Natural killer cell (primary cell): ENCODE measurements at places on chromosomes 7 and 10.

DNA sequence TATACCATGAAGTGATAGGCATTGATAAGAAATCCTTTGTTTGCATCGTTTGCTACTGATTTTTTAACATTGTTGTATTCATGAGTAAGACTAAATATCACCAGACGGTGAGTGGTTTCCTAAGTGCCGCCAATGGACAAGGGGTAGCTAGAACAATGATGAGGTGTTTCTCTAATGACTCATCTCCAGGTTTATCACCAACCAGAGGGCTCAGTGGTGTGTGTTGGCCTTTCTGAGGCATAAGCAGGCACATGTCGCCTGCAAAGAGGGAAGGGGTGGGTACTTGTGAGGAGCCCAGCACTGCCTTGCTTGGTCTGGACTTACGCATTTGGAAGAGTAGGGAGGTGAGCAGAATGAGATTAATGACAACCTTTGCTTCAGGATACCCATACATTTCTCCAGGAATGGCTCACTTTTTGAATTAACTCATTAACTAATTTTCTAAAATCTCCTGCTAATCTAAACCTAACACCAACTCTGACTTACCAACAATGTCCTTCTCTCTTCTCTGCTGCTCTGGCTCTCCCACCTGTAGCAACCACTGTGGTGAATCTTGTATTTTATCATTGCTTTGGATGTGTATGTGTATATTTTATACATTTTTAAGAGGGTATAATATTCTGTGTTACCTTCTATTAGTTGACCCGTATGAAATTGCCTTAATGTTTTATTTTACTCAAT is 722.6 kb downstream of the GRID1 start:
- H3K27ac ChIP-seq = no peak overlapping the region
- no peak overlapping the region for H3K4me3 ChIP-seq
- no peak for DNase-seq
- H3K36me3 ChIP-seq = no peaks in the 10 kb centered on the region
- H3K27me3 ChIP-seq = no peaks in the 10 kb centered on the region

GRCh38 chr7:18179093-18179492 is 151.4 kb upstream of the PRPS1L1 start:
- H3K27me3 ChIP-seq = no peaks in the 10 kb centered on the region
- H3K4me3 ChIP-seq = no peak overlapping the region
- H3K4me1 ChIP-seq = peaks cover 15% of the 10 kb centered on the region
- no peak for DNase-seq
- H3K27ac ChIP-seq = no peak overlapping the region

DNA sequence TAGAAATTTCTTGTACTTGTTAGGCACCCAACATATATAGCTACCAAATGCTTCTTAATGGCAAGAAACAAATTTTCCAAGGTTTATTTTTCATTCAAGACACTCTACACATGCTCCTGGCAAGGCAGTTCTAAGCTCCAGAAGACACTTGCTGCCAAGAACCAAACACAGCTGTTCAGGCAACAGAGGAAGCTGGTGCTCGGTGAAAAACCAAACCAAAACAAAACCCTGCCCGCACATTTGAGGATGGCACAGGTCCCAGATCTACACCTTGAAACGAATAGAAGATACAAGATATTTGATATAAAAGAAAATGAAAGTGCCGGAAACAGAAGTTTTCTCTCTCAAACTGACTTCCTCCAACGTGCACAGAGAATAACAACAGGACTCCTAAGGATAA is 4.9 kb upstream of the DNTT start:
- no peak overlapping the region for H3K27ac ChIP-seq
- H3K27me3 ChIP-seq = no peaks in the 10 kb centered on the region
- H3K4me3 ChIP-seq = no peak overlapping the region
- H3K36me3 ChIP-seq = no peaks in the 10 kb centered on the region

GRCh38 chr10:126233182-126234148 is 154.8 kb downstream of the ADAM12 start:
- H3K36me3 ChIP-seq = no peaks in the 10 kb centered on the region
- DNase-seq = no peak
- H3K27me3 ChIP-seq = no peaks in the 10 kb centered on the region
- no peak overlapping the region for H3K27ac ChIP-seq
